Liver (tissue), 10 donors: ENCODE measurements at places on chromosomes 1 and 21. TPM values are rescaled to one million over a fixed set of nuclear protein-coding genes. Genes with fewer than 3 reads are reported as not detected.

Gene RC3H1
- 14.9 TPM for total RNA-seq

GRCh38 chr1:221256773-221257172 lies 377.5 kb downstream of the HLX start:
- H3K27me3 ChIP-seq, result no peaks in the 10 kb centered on the region
- no peak for DNase-seq
- no peaks in the 10 kb centered on the region for H3K36me3 ChIP-seq
- H3K27ac ChIP-seq, result no peak overlapping the region
- no peak overlapping the region for H3K4me3 ChIP-seq
- no peaks in the 10 kb centered on the region for H3K4me1 ChIP-seq

DNA sequence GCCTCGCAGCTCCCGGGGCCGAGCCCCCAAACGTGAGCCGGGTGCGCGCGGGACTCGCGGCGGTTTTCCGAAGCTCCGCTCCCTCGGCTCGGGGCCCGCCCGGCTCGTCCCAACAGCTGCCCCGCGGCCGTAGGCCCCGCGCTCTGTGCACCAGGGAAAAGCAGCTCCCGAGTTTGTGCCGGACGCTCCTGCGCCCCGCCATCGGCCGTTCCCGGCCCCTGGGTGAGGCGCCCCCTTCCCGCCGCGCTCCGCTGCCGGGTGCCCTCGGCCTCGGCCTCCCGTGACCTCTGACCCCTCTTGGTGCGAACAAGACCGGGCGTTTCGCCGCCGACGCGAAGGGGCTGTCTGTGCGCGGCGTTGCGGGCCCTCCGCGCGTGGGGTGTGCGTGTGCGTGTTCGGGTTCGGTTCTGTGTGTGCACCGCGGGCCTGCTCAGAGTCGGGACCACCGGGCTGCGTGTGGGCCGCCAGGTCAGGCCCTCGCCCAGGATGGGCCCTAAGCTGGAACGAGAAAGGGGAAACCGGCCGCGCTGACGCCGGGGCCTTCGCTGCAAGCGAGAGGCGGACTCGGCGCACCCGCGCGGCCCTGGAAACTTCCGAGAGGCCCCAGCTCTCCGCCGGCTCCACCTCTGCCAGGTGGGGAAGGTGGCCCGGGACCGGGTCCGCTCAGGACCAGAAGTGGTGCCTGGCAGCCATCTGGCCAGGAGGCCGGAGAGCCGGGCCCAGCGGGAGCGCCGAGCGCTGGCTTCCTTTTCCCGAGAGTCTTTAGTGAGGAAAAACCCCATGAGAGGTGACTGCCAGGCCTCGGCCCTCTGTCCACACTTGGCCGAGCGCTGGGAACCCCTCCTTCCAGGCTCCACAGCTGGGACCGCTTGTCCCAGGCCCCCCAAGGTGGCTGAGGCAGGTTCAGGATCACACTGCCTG lies 1.9 kb downstream of the PRDM16 start:
- H3K4me3 ChIP-seq, result no peak overlapping the region
- peaks cover 4% of the 10 kb centered on the region for H3K27me3 ChIP-seq
- peaks cover 21% of the 10 kb centered on the region for H3K4me1 ChIP-seq
- DNase-seq, result no peak
- no peak overlapping the region for H3K27ac ChIP-seq

- DNase-seq, result no peak
- peaks cover 3% of the 10 kb centered on the region for H3K36me3 ChIP-seq
- H3K4me1 ChIP-seq, result peaks cover 3% of the 10 kb centered on the region
- no peaks in the 10 kb centered on the region for H3K27me3 ChIP-seq
Measured at GRCh38 chr1:16438924-16439323, 1.6 kb upstream of the NECAP2 start.

- no peaks in the 10 kb centered on the region for H3K36me3 ChIP-seq
- no peak overlapping the region for H3K4me3 ChIP-seq
- H3K4me1 ChIP-seq, result no peaks in the 10 kb centered on the region
Measured at GRCh38 chr1:209412566-209412965, 170.9 kb upstream of the CAMK1G start.

Gene DHDDS
- 19.7 TPM for total RNA-seq

Gene C1orf185
- not detected for total RNA-seq

Gene PTGFR
- total RNA-seq, result 0.33 TPM

Gene BACH1
- total RNA-seq, result 29.8 TPM

DNA sequence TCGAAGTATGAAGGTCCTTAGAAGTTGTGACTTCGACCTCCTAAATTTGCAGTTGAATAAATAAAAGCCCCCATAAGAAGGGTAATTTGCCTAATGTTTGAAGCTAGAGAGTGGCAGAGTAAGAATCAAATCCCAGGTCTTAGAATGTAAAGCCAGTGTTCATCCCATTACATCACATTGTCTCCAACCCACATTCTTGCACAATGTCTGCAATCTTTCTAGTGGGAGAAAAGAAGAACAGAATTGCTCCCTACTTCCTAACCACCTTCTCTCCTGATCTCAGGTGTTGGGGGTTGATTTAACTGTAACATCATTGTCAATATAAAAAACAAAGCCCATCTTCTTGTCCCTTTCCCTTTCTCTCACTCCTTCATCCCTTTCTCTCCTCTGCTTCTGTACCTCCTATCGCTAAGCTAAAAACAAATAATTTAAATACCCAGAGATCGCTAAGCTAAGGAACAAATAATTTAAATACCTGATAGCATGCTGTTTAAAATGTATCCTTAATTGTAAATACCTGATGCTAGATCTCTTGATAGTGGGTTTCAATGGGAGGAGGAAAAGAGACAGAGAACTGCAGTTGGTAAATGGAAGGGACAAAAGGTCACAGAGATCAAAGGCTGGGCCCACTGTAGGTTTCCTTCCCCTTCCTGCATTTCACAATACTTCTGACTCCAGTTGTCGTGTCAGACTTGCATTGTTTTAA lies 32.1 kb upstream of the CCDC190 start:
- H3K4me3 ChIP-seq, result no peak overlapping the region
- H3K27ac ChIP-seq, result no peak overlapping the region
- no peak for DNase-seq
- no peaks in the 10 kb centered on the region for H3K36me3 ChIP-seq

GRCh38 chr1:15426492-15427279 lies 11.6 kb upstream of the CTRC start:
- H3K4me1 ChIP-seq, result peaks cover 17% of the 10 kb centered on the region
- H3K27me3 ChIP-seq, result no peaks in the 10 kb centered on the region
- H3K4me3 ChIP-seq, result no peak overlapping the region

DNA sequence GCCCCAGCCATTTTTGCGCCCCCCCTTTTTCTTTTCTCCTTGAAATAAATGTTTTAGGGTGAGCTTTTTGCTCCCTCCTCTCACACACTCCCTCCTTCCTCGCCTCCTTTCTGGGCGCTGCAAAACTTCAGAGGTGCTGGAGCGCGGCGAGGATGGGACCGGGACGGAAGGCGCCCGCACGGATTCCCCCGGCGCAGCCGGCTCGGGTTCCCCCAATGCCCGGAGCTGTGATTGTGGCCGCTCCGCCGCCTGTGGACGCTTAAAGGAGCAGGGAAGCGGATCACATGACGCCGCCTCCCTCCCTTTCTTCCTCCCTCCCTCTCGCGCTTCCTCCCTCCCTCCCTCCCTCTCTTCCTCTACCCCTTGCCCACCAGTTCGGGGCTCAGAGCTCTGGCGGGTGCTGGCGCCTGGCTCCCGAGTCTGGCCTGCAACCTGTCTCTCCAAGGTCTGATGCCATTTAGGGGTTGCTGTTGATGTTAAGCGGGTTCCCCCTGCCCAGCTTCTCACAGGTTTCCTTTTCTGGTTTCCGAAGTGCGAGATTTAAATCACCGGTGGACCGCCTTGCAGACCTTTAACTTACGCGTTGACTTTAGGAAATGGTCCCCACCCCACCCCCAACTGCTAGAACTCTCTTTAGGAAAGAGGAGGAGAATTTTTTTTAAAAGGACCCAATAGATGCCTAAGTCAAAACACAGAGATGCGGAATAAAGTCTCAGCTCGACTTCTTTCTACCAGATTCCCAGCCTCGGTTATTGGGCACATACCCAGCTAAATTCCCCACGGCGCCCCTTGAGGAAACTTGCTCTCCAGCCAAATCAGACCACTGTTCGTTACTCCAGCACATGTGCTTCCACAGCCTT lies at the start of gene WLS:
Gene WLS, minus strand, starts transcription at position 235 of the 860 bp plus-strand sequence. Its CDS starts 224 bp downstream, at position 11.
- H3K27me3 ChIP-seq, result no peaks in the 10 kb centered on the region
- H3K36me3 ChIP-seq, result no peaks in the 10 kb centered on the region
- peak within 1 kb of the TSS; percentile 61 for H3K27ac ChIP-seq
- DNase-seq, result no peak
- peak within 1 kb of the TSS; percentile 76 for H3K4me3 ChIP-seq
- peaks cover 7% of the 10 kb centered on the region for H3K4me1 ChIP-seq

- H3K27ac ChIP-seq, result no peak overlapping the region
- H3K27me3 ChIP-seq, result no peaks in the 10 kb centered on the region
- H3K36me3 ChIP-seq, result no peaks in the 10 kb centered on the region
- H3K4me1 ChIP-seq, result no peaks in the 10 kb centered on the region
Measured at GRCh38 chr1:151502035-151502700, 9.0 kb upstream of the CGN start.

DNA sequence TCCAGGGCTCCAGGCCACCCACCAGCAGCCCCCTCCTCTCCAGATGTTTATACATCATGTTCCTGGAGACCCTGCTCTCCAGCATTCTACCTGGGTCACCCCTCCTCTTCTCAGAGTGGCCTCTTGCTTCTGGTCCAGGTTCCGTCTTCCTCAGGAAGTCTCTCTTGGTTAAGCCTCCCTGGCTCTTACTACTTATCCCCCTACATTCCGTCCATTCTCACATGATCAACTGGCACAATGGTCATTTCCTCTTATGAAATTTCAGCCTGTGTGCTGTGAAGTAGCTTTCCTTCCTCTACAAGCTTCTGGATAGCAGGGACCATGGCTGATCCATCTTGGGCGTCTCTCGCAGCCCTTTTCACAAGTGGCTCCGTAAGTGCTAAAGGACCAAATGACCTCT lies 33.9 kb upstream of the ATP2B4 start:
- H3K27me3 ChIP-seq, result no peaks in the 10 kb centered on the region
- H3K4me1 ChIP-seq, result no peaks in the 10 kb centered on the region
- H3K36me3 ChIP-seq, result no peaks in the 10 kb centered on the region
- no peak for DNase-seq

GRCh38 chr1:44151808-44152207 lies 10.4 kb upstream of the KLF18 start:
- DNase-seq, result no peak
- no peaks in the 10 kb centered on the region for H3K36me3 ChIP-seq
- H3K27me3 ChIP-seq, result peaks cover 2% of the 10 kb centered on the region

GRCh38 chr1:17028662-17029188 lies 17.0 kb upstream of the ATP13A2 start:
- no peak overlapping the region for H3K4me3 ChIP-seq
- DNase-seq, result no peak
- no peak overlapping the region for H3K27ac ChIP-seq
- peaks cover 11% of the 10 kb centered on the region for H3K36me3 ChIP-seq
- no peaks in the 10 kb centered on the region for H3K27me3 ChIP-seq
- H3K4me1 ChIP-seq, result no peaks in the 10 kb centered on the region

DNA sequence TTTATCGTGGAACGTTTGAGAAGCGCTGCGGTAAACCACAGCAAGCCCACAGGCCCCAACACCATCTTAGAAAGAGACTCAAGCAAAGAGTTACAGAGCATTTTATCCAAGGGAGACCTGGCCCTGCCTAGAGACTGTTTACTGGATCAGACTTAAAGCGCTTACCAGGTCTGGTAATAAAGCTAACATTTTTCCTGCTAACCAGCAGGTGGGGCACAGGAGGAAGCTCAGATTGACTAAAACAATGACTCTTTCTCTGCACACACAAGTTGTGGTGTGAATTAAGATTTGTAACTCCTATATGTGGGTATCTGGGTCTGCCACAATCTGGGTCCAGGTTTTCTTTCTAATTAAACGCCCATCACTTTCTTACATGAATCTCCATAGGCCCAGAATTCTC lies 136.5 kb upstream of the ETS2 start:
- DNase-seq, result no peak
- no peak overlapping the region for H3K4me3 ChIP-seq
- no peaks in the 10 kb centered on the region for H3K4me1 ChIP-seq
- no peaks in the 10 kb centered on the region for H3K36me3 ChIP-seq
- H3K27ac ChIP-seq, result no peak overlapping the region

DNA sequence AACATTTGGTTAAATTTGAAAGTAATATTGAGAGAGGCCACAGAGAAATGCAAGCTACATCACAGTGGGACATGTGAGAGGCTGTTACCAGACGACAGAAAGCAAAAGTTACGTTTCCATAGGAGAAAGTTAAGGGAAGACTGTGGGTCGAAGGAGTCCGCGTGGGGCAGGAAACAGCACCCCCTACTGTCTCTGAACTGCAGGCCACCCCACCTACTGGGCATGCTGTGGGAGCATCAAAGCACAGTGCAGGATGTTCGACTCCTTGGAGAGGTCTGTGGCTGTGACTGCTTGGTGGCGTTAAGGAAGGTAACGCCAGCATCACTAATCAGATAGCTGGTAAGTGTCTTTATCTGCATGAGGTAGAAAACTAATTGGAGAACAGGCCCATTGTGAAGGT lies 123.9 kb downstream of the PTBP2 start:
- DNase-seq, result peak; percentile 41
- no peaks in the 10 kb centered on the region for H3K4me1 ChIP-seq
- H3K4me3 ChIP-seq, result peak overlapping the region; percentile 30
- H3K27ac ChIP-seq, result no peak overlapping the region

Gene CHAF1B
- total RNA-seq, result 2.7 TPM

GRCh38 chr1:106677721-106678120 lies 378.8 kb upstream of the PRMT6 start:
- no peaks in the 10 kb centered on the region for H3K4me1 ChIP-seq
- no peak for DNase-seq
- H3K27me3 ChIP-seq, result peaks cover 2% of the 10 kb centered on the region
- no peak overlapping the region for H3K4me3 ChIP-seq
- no peaks in the 10 kb centered on the region for H3K36me3 ChIP-seq

Gene SPRR3
- total RNA-seq, result not detected

DNA sequence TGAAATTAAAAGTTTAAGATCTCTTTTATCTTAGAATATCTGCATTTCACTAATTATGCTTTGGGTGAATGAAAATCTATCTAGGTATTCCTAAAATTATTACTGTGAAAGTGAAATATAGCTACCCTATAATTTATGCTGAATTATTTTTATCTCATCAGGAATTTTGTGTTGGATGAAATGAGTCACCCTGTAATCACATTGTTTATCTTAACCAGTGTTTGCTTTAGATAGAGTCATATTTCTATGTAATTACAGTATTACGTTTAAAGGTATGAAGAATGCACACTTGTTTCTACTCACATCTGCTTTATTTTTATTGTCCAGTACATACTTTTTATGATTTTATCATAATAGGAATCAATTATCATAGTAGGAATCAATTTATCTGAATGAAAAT lies 249.2 kb downstream of the NCAM2 start:
- H3K4me1 ChIP-seq, result no peaks in the 10 kb centered on the region
- no peaks in the 10 kb centered on the region for H3K27me3 ChIP-seq
- H3K4me3 ChIP-seq, result no peak overlapping the region
- H3K36me3 ChIP-seq, result no peaks in the 10 kb centered on the region
- H3K27ac ChIP-seq, result no peak overlapping the region
- no peak for DNase-seq

GRCh38 chr1:198326915-198327314 lies 170.1 kb downstream of the NEK7 start:
- DNase-seq, result no peak
- no peak overlapping the region for H3K4me3 ChIP-seq
- no peaks in the 10 kb centered on the region for H3K27me3 ChIP-seq
- no peak overlapping the region for H3K27ac ChIP-seq
- peaks cover 4% of the 10 kb centered on the region for H3K36me3 ChIP-seq
- H3K4me1 ChIP-seq, result no peaks in the 10 kb centered on the region
